ENCODE measurements at places on chromosomes 7 and 10.

- peak; percentile 45 for DNase-seq
Observed at GRCh38 chr10:96833220-96834001, 1.3 kb downstream of the LCOR start.

- no peak for DNase-seq
Observed at GRCh38 chr7:137878333-137878961, 31.7 kb upstream of the DGKI start.

- peak; percentile 76 for DNase-seq
Observed at GRCh38 chr7:112081778-112082177, 124.4 kb downstream of the DOCK4 start.

DNA sequence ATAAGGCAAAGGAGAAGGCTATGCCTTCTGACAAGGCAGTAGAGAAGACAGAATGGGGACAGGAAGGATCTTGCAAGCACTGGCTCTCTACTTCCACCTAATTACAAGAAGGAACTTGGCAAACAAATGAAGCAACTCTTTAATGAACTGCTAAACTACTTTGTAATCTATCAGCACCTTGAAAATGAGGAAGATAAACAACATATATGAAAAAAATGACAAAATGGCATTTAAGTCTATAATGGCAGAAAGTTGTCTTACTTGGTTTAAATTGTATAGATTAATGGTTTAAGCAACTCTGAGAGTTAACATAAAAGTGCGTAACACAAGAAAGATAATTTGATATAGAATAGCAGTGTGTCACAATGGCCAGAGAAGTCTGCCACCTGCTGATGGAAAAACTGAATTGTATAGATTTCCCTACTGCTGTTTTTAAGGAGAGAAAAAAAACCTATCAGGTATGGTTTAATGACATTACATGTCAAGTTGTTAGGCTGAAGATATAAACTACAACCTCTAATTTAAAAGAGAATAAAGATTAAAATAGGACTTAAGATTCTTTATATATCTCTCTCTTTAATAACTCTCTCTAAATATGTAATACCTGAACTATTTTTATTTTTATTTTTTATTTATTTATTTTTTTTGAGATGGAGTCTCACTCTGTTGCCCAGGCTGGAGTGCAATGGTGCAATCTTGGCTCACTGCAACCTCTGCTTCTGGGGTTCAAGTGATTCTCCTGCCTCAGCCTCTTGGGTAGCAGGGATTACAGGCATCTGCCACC, 11.8 kb downstream of the NT5C3A start:
- peak; percentile 62 for DNase-seq

DNA sequence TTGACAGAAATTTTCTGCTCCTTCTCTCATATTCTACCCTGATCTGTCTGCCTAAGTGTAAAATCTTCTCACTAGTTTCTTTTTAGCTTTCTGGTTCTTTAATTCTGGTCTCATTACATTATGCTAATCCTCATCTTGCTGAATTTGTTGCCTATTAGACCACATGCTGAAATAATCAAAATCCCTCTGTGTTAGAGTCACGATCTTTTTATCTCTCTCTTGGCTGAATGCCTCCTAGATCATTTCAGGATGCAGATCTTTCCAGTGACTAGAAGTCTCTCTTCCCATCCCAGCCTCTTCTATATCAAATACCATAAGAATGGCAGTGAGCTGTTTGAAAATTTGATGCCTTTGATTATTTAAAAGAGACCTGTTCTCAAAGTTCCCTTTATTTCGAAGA, 661.9 kb downstream of the SORCS1 start:
- no peak for DNase-seq

Data from pons (tissue), 1 donor.